Transverse colon (tissue), 4 donors: ENCODE measurements at places on chromosomes 7 and 10.
A peak's percentile ranks its signal among the peaks of the same experiment; 100 is the strongest.

DNA sequence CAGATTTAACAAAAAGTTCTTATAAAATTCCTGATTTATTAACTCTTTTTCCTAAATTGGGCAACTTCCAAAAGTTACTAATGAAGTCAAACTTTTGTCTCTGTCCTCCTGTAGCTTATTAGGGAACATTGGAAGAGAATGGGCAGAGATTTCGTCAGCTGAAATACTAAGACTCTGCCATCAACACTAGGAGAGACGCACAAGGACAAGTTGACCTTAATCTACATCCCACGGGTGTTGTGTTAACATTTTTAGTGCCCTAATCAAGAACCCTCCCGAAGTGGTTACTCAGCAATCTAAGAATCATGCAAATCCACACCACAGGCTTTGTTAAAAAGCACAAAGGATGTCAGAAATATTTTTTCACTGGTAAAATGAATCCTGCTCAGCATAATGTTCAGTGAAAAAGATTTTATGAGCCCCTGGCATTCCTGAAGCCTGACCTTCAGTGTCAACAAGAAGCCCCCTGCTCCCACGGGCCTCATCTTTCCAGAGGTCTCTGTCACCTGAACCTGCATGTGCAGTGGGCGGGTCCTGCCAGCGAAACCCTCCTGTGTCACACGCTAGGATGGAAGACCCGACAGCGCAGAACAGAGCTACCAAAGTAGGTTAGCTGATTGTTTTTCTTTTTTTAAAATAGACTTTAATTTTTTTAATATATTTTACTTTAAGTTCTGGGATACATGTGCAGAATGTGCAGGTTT is 70.6 kb upstream of the AKR1E2 start:
- DNase-seq = no peak

- no peak for DNase-seq
Observed at GRCh38 chr10:44313761-44314165, 71.1 kb downstream of the CXCL12 start.

GRCh38 chr7:99734987-99735386 is at the start of gene CYP3A7:
Gene CYP3A7, minus strand, starts transcription at chr7:99735196. Its CDS starts 103 bp downstream, at chr7:99735093.
- no peak for DNase-seq

- DNase-seq = peak; percentile 82
Observed at GRCh38 chr7:155803418-155804376, 8.6 kb downstream of the SHH start.

GRCh38 chr7:29490094-29490607 is 73.5 kb upstream of the PRR15 start:
- DNase-seq = no peak

- no peak for DNase-seq
Observed at GRCh38 chr10:130412317-130412716, 276.1 kb downstream of the GLRX3 start.

GRCh38 chr10:89030791-89031190 is 40.2 kb downstream of the FAS start:
- no peak for DNase-seq

DNA sequence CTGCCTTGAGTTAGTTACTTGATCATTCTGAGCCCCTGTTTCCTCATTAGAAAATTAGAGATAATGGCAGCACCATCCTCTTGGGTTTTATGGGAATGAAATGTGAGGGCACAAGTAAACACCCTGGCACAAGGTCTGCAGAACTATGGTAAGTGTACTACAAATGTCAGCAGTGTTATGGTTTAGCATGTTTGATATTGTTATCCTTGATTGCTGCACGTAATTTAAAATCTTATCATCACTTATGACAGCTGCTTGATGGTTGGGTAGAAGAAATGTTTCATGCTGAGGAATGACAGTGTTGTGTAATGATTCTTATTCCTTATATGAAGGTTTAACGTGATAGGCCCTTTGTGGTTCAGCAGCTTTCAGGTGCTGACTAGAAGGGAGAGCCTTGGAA is 134.3 kb downstream of the KAT6B start:
- DNase-seq = no peak

GRCh38 chr7:67364441-67365017 is 367.9 kb downstream of the TYW1 start:
- no peak for DNase-seq

- no peak for DNase-seq
Observed at GRCh38 chr7:17139081-17139480, 159.4 kb upstream of the AHR start.

GRCh38 chr7:84337429-84337828 is 142.8 kb upstream of the SEMA3A start:
- no peak for DNase-seq
